Transverse colon (tissue), 4 donors: ENCODE measurements at places on chromosomes 5 and 9. TPM values are rescaled to one million over a fixed set of nuclear protein-coding genes. Genes with fewer than 3 reads are reported as not detected.

The PTGES gene
- 0.80 TPM for total RNA-seq

The KIAA1958 gene
- 11.7 TPM for total RNA-seq

The BAAT gene
- not detected for total RNA-seq

The FBP2 gene
- not detected for total RNA-seq

The SHROOM1 gene
- 65.3 TPM for total RNA-seq

The SAPCD2 gene
- total RNA-seq, result 37.2 TPM

The TMEM174 gene
- total RNA-seq, result not detected

The LRRC26 gene
- 58.7 TPM for total RNA-seq

The EEIG1 gene
- total RNA-seq, result 90.2 TPM

GRCh38 chr9:75265525-75265972 is 177.2 kb downstream of the OSTF1 start:
- H3K27me3 ChIP-seq, result no peaks in the 10 kb centered on the region
- H3K27ac ChIP-seq, result no peak overlapping the region
- no peaks in the 10 kb centered on the region for H3K4me1 ChIP-seq
- no peaks in the 10 kb centered on the region for H3K36me3 ChIP-seq
- peak; percentile 54 for DNase-seq

- DNase-seq, result peak; percentile 6
- no peak overlapping the region for H3K27ac ChIP-seq
- no peaks in the 10 kb centered on the region for H3K27me3 ChIP-seq
- no peak overlapping the region for H3K4me3 ChIP-seq
Measured at GRCh38 chr5:132243366-132243977, 14.0 kb upstream of the PDLIM4 start.

DNA sequence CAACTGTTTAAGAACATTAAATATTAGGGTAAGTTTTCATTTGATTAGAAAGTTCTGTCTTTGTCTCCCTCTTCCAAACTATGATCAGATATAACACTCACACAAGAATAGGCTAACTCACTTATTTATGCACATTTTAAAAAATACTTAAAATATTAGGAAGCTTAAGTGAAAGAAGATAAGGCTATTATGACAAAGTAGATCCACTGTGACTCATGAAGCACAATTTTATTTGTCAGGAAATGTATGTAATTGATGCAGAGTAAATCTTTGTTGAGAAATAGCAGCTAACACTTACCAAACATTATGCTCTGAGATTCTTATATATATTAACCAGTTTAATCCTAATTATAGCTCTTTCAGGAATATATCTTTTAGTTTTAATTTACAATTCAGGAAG is 560.6 kb downstream of the CSNK1G3 start:
- DNase-seq, result no peak
- no peaks in the 10 kb centered on the region for H3K27me3 ChIP-seq
- H3K27ac ChIP-seq, result no peak overlapping the region
- H3K4me1 ChIP-seq, result no peaks in the 10 kb centered on the region
- no peaks in the 10 kb centered on the region for H3K36me3 ChIP-seq

DNA sequence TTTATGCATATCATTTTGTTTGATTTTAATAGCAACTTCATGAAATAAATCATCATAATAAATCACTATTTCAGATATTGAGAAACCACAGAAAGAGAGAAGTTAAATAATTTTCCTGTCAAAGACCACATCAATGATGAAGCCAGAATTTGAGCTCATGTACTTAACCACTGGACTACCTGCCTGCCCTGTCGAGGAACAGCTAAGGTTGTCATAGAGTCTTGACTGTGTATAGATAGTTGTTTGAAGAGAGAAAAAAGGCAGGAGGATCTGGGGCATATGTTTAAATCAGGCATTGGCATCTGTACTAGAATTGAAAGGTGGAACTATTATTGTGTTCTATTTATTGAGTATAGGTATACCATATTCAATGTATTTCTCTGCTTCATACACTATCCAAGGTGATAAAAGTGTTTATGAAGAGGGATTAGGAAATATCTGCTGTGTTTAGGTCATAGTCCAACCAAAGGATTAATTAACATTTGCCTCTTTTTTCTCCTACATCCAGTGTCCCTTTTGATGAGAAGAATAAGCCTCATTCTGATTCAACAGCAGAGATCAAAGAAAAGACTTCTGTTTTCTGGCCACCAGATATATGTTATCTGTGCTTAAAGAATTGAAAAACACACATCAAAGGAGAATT is 37.3 kb upstream of the CDKN2B start:
- H3K4me1 ChIP-seq, result no peaks in the 10 kb centered on the region
- no peaks in the 10 kb centered on the region for H3K27me3 ChIP-seq
- no peaks in the 10 kb centered on the region for H3K36me3 ChIP-seq
- H3K4me3 ChIP-seq, result no peak overlapping the region

- DNase-seq, result no peak
- no peaks in the 10 kb centered on the region for H3K36me3 ChIP-seq
- H3K4me3 ChIP-seq, result no peak overlapping the region
- no peaks in the 10 kb centered on the region for H3K4me1 ChIP-seq
- peaks cover 10% of the 10 kb centered on the region for H3K27me3 ChIP-seq
- H3K27ac ChIP-seq, result no peak overlapping the region
Measured at GRCh38 chr5:159768243-159768642, 148.0 kb upstream of the ADRA1B start.

DNA sequence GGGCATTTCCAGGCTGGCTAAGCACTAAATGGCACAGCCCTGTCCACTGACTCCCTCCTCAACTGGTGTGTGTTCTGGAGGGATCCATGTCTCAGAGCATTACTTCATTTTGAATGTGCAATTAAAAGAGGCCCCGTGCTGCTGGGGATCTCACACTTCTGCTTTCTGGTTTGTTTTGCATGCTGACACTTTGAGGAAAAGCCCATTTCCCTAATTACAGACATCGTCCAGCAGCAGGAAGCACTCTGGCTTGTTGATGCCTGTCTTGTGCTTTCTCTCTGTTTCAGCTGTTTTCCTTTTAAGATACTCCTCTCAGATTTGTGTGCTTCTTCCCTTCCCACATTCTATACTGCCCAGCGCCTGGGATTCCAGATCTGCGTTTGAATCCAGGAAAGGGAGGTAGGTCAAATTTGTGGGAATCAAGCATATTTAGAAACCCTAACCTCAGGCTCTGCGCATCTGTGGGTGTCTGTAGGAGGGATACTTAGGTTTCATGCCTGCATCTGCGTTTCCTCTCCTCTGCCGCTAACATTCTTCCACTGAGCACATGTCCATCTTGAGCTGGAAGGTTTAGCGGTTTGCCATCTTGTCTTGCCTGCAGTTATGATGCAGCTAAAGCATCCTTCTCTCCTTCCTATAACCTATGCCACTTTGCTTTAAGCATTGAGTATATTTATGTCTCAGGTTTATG is 25.7 kb downstream of the SYK start:
- peaks cover 6% of the 10 kb centered on the region for H3K36me3 ChIP-seq
- no peak overlapping the region for H3K4me3 ChIP-seq
- DNase-seq, result peak; percentile 39
- no peaks in the 10 kb centered on the region for H3K4me1 ChIP-seq

DNA sequence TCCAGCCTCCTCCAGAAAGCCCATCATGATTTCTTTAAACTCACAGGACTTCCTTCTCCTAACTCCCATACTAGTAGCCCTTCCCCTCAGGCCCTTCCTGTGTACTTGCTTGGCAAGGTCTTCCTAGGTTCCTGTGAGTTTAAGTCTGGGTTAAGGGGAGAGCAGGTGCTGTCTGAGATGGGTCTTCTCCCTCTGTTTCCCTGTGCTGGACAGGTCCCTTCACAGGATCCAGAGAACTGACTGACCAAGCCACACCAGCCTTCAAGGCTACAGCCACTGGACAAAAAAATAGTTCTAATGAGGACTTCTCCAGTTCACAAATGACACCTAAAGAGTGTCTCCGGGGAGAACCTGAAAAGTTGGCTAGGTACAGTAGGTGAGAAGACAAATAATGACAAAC is 29.5 kb upstream of the MYORG start:
- H3K4me1 ChIP-seq, result no peaks in the 10 kb centered on the region
- no peak overlapping the region for H3K4me3 ChIP-seq
- H3K36me3 ChIP-seq, result no peaks in the 10 kb centered on the region
- no peaks in the 10 kb centered on the region for H3K27me3 ChIP-seq
- H3K27ac ChIP-seq, result no peak overlapping the region

- H3K4me3 ChIP-seq, result no peak overlapping the region
- peaks cover 56% of the 10 kb centered on the region for H3K4me1 ChIP-seq
- no peaks in the 10 kb centered on the region for H3K27me3 ChIP-seq
- H3K36me3 ChIP-seq, result no peaks in the 10 kb centered on the region
- no peak for DNase-seq
Measured at GRCh38 chr5:127957701-127958239, 125.8 kb upstream of the SLC12A2 start.

- no peaks in the 10 kb centered on the region for H3K4me1 ChIP-seq
- H3K27ac ChIP-seq, result no peak overlapping the region
- no peaks in the 10 kb centered on the region for H3K36me3 ChIP-seq
- DNase-seq, result peak; percentile 23
Measured at GRCh38 chr5:157431544-157432200, 28.3 kb upstream of the NIPAL4 start.

DNA sequence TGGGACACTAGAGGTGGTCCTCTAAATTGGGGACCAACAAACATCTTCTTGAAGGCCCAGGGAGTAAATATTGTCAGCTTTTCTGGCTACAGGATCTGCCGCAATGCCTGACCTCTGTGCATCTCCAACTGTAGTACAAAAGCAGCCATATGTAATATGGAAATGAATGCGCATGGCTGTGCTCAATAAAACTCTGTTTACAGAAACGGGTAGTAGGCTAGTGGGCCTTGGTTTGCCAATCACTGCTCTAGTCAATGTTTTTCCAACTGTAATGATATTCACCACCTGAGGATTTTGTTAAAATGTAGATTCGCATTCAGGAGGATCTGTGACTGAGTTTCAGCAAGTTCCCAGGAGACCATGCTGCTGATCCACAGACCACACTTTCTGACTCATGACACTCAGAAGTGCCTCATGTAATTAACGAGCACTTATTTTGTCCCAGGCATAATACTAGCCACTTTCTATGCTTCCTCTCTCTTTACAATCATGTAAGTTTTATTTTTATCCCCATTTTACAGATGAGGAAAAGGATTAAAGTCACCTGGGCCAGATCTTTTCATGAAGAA is 96.9 kb downstream of the MED27 start:
- H3K27ac ChIP-seq, result no peak overlapping the region
- H3K4me3 ChIP-seq, result no peak overlapping the region
- DNase-seq, result no peak
- H3K36me3 ChIP-seq, result no peaks in the 10 kb centered on the region
- H3K4me1 ChIP-seq, result no peaks in the 10 kb centered on the region

DNA sequence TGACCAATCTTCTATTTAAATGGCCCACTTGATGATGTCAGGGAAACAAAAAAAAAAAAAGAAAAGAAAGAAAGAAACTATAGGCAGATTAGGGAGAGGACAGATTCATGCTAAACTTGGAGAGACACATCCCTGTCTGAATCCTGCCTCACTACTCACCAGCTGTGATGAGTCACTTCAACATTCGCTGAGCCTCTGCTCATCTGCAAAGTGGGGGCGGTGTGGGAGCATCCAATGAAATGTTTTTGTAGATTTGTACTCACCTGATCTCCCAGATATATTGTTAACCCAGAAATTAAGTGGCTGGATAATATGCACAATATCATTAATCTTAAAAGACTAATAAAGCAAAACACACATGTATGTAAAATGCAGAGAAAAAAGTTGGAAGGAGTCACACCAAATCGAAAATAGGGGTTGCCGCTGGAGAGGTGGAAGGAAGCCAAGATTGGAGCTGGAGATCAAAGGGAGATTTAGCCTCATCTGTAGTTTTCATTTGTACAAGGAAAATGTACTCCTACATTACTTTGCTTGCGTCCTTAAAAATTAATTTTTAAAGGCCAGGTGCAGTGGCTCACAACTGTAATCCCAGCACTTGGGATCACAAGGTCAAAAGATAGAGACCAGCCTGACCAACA is 17.0 kb upstream of the ERGIC1 start:
- no peaks in the 10 kb centered on the region for H3K27me3 ChIP-seq
- DNase-seq, result no peak
- H3K4me3 ChIP-seq, result no peak overlapping the region
- H3K36me3 ChIP-seq, result no peaks in the 10 kb centered on the region
- H3K27ac ChIP-seq, result no peak overlapping the region

DNA sequence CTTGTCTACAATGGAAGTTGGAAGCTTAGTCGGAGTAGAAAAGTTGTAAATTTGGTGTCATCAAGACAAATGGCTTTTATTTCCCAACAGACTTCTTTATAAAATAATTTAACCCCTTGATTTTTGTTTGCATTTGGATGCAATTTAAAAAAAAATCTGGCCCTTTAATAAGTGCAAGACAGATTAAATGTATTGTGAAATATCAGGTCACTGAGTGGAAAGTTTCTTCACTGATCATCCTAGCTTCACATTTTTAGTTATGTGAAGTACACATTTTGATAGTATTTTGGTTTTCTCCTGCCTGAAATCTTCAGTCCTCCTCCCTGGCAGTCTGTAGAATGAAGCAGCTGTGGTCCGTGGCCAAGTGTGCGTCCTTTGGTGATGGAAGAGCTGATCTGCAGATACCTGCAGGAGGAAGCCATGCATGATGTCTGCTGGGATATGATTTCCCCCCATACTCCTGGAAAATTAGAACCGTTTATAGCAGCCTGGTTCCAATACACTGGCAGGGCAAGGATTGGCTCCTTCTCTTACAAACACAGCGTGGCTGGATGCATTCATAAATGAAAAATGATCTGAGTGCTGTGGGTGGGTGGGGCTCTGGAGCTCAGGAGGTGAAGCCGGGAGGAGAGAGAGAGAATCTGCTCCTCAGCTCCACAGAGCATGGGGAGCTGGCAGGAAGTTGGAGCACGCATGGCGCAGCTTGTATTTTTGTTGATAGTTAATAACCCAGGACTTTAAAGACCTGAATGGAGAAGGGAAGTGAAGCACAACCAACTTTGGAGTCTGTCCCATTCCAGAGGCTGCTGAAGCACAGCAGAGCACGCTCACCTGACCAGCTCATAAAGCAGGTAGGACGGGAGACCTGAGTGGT is 238.4 kb downstream of the GOLPH3 start:
- H3K4me1 ChIP-seq, result no peaks in the 10 kb centered on the region
- H3K27ac ChIP-seq, result no peak overlapping the region
- DNase-seq, result no peak
- H3K36me3 ChIP-seq, result no peaks in the 10 kb centered on the region

DNA sequence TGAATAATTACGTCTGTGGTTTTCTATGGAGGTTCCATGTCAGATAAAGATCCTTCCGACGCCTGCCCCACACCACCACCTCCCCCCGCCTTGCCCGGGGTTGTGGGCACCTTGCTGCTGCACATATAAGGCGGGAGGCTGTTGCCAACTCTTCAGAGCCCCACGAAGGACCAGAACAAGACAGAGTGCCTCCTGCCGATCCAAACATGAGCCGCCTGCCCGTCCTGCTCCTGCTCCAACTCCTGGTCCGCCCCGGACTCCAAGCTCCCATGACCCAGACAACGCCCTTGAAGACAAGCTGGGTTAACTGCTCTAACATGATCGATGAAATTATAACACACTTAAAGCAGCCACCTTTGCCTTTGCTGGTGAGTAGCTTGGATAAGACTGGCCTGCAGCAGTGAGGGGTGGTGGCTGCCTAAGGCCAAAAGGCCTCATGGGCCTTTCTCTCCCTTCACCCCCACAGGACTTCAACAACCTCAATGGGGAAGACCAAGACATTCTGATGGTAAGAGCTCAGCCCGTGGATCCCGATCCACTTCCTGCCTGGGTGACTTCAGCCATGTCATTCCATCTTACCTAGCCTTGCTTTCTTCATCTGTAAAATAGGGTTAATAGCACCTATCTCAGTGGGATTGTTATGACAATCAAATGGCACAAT is at the start of gene IL3:
IL3 (plus strand) TSS at position 155 of the 661 bp plus-strand sequence; CDS start at position 207, 52 bp downstream.
- no peaks in the 10 kb centered on the region for H3K4me1 ChIP-seq
- no peak within 1 kb of the TSS for H3K27ac ChIP-seq
- no peaks in the 10 kb centered on the region for H3K27me3 ChIP-seq
- H3K4me3 ChIP-seq, result no peak within 1 kb of the TSS
- no peaks in the 10 kb centered on the region for H3K36me3 ChIP-seq
- DNase-seq, result peak; percentile 3
